ENCODE measurements at places on chromosomes 11 and 22.
A peak's percentile ranks its signal among the peaks of the same experiment; 100 is the strongest.

GRCh38 chr11:33116535-33116934 lies 44.7 kb downstream of the CSTF3 start:
- no peak for DNase-seq

- peak; percentile 79 for DNase-seq
Observed at GRCh38 chr11:68200639-68201038, 12.5 kb downstream of the KMT5B start.

DNA sequence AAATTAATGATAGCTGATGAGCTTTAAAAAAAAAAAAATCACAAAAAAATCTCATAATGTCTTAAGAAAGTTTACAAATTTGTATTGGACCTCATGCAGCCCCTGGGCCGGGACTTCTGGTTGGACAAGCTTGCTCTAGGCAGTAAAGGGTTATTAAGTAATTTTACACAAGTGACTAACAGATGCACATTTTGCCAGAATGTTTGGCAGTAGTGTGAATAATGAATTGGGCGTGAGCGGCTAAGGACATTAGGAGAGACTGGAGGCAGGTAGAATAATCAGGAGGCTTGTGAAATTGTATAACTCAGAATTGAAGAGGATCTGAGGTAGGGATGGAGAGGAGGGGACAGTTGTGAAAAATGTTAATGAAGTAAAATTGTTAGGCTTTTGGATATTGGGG lies 77.4 kb downstream of the HIPK3 start:
- DNase-seq: no peak

DNA sequence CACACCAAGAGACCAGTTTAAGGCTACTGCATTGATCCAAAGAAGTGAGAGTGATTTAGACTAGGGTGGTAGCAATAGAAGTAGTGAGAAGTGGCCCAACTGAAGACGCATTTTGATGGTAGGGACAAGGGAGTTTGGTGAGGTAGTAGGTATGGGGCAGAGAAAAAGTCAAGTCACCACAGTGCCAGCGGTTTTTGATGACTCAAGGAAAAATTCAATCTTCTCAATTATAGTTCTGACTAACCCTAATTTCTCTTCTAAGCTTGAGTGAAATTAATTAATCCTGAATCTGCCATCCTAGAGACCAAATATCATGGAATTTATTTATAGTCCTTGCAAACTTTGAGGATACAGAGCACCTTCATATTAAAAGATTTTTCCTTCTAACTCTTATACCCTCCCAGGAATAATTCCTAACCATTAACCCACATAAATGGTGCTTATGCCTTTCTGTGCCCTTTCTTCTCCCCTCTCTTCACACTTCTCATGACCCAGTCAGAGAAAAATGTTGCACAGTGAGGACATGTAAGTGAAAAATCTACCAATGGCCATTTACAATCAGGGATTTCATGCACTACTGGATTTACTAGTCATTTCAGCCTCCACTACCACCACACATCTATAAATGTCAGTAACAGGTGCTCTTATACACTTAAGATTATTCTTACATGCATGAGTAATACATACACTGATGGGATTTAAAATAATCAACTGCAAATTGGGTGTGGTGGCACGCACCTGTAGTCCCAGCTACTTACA lies 45.9 kb upstream of the ARHGAP32 start:
- no peak for DNase-seq

DNA sequence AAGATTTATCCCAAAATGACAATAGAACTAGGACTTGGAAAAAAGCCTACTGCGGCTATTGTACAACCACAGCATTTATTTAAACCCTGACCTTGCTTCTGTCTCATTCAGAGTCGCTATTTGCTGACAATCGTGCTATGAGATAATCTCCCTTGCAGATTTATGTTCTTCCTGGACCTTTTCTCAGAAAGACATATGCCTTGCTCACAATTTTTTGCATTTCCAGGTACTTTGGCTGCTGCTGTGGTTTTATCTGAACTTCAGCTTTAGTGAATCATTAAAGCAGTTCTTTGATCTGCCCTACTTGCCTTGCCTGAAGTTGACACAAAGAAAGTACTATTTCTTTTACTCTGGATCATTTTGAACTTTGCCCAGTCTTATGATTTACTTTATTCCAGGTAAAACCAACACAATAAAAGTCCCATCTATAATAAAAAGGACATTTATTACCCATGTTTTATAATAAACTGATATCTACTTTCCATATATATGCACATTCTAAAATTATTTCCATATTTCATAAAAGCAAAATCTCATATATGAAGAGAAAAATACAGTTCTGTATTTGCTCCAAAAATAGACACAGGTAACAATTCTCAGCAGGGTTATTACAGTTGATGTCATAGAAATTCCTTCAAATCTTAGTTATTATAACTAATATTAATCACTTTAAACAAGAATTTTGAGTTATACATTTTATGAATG lies 63.4 kb upstream of the CARD18 start:
- no peak for DNase-seq

DNA sequence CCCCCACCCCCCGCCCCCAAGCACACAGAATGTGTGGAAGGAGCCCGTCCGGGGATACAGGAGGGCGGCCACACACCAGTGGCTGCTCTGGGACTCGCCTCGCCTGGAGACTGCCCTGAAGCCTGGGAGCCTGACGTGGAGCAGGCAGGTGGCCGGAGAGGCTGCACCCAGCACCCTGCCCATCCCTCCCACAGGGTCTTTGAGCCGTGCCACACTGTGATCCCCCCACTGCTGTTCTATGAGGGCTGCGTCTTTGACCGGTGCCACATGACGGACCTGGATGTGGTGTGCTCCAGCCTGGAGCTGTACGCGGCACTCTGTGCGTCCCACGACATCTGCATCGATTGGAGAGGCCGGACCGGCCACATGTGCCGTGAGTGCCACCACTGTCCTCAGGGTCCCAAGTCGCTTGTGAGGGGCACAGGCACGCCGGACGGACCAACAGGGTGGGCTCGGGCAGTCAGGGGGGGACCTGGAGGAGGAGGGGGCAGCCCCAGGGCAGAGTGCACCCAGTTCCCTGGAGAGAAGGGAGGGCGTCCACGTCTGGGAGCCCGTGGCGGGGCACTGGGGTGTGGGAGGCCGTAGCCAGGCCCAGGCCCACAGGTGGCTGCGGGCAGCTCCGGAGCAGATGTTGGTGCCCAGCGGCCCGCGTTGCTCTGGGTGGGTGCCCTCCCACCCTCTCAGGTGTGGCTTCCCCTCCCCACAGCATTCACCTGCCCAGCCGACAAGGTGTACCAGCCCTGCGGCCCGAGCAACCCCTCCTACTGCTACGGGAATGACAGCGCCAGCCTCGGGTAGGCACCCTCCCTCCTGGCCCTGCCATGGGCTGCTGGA lies 27.0 kb upstream of the MUC5B start:
- DNase-seq: no peak

DNA sequence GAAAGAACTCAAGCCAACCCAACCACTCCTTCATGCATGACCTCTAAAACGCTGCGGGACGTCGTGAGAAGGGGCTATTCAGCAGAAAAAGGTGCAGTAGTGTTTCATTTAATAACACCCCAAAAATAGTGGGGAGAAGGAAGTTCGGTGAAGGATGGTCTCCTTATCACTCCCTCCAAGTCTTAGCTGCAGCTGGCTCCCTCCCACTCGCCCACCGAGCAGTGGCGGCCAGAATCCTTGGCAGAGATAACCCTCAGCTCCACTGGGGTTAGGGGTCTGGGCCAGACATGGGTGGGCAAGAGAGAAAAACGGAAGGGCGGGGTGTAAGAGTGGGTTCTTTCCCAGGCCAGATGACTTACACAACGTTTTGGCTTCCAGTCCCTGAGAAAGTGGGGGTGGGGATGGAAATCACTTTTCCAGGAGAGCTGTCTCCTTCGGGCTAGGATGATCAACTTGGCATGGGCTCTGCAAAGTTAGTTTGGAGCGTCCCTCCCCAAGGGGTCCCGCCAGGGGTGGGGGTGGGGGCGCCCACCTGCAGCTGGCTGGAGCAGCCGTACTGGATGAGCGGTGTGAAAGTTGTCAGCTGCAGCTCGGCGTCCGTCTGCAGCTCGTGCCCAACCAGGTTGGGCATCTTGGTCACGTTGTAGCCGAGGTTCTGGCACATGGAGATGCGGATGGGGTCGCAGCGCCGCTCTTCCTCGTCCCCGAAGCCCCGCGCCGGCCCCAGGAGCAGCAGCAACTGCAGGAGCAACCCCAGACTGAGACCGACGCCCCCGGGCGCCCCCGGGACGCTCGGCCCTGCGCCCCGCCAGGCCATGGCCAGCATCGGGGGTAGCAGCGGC lies 705 bp downstream of the FZD4 start:
- DNase-seq: peak; percentile 26

DNA sequence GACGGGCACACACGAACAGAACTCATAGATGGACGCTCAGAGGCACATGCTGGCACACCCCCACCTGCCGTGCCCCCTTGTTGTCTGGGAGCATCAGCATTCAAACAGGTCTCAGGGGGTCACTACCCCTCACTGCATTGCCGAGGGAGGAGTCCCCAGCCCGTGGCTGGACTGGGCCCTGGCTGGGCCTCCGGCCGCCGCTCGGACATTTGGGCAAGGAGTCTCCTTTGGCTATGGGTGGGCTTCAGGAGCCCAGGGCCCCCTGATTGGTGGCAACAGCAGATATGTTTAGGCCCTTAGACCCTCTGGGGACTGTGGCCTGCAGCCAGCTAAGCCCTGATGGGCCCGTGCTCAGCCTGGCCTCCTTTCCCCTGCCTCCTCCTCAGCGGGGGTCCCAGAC lies 41.9 kb downstream of the FLRT1 start:
- no peak for DNase-seq

DNA sequence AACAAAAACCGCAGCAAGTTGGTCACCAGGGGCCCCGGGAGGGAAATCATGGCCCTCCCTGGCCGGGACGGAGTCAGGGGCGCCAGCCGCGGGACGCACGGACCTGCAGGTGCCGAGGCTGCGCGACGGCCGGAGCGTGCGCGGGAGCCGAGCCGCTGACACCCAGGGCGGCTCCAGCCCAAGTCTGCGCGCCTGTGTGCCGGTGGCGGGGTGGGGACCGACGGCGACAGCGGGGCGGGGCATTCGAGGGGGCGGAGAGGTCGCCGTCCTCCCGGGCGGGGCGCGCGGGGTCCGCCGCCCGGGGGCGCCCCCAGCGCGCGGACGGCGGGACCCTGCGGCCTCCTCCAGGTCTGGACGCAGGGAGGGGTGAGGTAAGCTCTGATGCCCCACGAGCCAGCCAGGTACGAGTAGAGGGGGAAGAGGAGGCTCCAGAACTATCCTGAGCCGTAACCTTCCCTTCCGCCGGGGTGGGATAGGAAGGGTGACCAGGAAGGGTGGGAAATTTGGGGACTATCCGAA lies at the start of gene ESAM:
ESAM (minus strand) TSS at position 186 of the 519 bp plus-strand sequence; CDS start at position 50, 136 bp downstream.
- no peak for DNase-seq

DNA sequence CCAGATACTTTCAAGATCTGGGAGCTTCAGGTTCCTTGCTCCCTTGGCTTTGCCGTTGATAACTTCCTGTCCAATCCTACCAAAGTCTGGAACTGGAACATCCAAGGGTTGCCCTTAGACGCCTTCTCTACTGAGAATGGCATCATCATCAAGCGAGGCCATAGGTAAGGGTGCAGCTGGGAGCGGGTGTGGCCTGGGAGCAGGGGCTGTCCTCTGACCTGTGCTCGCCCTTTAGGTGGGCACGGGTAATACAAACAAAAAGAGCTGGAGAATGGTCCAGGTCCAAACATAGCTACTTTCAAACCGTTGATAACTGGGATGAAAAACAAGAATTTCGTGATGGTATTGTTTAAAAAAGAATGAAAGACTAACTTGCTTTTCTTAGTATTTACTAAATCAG lies 25.0 kb downstream of the CASP12 start:
- no peak for DNase-seq

DNA sequence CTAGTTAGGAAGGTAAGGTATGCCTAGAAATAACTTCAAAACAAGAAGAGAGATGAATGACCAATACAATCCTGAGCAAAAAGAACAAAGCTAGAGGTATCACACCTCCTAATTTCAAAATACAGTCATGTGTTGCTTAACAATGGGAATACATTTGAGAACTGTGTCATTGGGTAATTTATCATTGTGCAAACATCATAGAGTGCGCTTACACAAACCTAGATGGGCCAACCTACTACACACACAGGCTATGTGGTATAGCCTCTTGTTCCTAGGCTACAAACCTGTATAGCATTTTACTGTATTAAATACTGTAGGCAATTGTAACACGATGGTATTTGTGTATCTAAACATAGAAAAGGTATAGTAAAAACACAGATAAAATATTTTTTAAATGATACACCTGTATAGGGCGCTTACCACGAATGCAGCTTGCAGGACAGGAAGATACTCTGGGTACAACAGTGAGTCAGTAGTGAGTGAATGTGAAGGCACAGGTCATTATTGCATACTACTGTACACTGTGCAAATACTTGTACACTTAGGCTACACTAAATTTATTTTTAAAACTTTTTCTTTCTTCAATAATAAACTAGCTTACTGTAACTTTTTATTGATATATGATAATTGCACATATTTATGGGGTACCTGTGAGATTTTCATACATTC lies 48.2 kb downstream of the STK33 start:
- no peak for DNase-seq

DNA sequence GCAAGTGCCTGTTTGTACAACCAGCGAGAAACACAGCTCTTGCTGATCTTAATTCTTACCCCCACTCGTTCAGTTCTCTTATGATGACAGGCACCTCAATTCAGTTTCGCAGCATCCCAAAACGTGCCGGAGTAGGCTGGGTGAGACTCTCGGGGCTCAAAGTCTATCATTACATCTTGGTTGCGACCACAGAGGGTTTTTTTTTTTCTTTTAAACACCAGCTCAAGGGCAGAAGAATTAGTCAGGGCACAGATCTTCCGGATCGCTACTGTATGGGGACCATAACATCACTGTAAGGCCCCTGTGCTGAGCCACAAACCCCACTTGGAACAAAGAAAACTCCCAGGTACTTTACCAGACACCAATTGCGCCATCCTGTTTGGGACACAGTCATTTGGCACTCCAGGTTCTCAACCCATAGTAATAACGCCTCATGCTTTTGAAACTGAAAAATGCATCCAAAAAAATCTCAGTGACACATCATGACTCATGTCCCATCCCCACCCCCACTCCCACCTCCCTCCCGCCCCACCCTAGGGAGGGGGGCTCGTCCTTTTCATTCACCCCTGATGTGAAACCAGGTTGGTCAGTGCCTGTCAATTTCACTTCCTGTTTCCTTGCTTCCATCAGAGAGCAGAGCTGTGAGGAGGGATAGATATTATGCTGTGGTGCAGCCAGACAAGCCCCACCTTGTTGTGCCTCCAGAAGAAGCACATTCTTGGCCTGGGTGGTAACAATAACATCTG lies 41.0 kb upstream of the CD5 start:
- DNase-seq: no peak

All from AG20443 (cell line).